ENCODE measurements at places on chromosomes 16 and 17. TPM values are rescaled to one million over a fixed set of nuclear protein-coding genes. Genes with fewer than 3 reads are reported as not detected.

The MMP2 gene
- total RNA-seq, result 2,660 TPM

The TOM1L1 gene
- 19.3 TPM for total RNA-seq

The RND2 gene
- 0.29 TPM for total RNA-seq

The FA2H gene
- not detected for total RNA-seq

The MT1B gene
- not detected for total RNA-seq

The GLIS2 gene
- total RNA-seq, result 4.4 TPM

The GP1BA gene
- total RNA-seq, result not detected

The RFWD3 gene
- total RNA-seq, result 25.2 TPM

All from smooth muscle cell of trachea (primary cell).